ENCODE measurements at places on chromosomes 13 and 19.

DNA sequence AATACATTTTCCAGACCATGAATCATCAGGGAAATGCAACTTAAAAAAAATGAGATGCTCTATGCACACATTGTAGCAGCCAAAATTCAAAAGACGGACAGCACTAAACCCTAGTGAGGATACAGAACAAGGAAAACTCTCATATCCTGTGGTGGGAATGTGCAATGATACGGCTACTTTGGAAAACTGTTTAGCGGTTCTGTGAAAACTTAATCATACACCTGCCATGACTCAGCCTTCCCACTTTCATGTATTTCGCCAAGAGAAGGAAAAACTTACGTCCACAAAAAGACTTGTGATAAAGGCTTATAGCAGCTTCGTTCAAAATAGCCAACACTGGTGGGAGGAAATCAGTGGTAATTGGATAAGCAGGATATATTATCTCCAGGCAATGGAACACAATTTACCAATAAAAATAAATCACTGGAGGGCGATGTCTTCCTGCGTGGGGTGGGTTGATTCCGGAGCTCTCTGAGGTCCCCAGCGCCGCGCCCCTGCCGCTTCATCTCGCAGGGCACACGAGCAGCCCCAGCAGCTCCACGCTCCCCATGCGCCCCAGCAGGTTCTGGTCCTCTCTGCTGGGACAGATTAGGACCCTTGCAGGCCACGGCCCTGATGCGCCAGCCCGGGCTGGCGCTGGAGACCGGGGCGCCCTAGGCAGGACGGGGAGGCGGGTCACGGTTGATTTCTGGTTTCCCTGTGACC lies 97.2 kb upstream of the ARHGEF7 start:
- no peak for DNase-seq

- no peak for DNase-seq
Observed at GRCh38 chr13:30882996-30883766, 22.9 kb upstream of the MEDAG start.

- no peak for DNase-seq
Observed at GRCh38 chr13:103539265-103539664, 473.0 kb upstream of the SLC10A2 start.

DNA sequence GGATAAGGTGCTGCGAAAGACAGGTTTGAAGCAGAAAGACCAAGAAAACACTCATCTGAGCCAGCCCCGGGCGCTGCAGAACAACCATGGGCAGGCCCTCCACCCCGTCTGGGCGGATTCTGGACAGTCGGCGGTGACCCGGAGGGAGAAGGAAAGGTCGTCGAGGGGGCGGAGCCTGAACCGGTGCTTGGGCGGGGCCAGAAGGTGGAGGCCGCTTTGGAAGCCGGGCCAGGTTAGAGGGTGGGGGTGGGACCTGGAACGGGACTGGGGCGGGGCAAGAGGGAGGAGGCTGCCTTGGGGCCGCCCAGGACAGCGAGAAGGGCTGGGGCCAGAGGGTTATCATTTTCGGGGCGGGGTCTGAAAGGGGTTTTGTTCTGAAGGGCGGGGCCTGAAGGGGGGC lies 5.0 kb upstream of the ZNF765 start:
- no peak for DNase-seq

GRCh38 chr13:28161370-28161769 lies 23.0 kb downstream of the PAN3 start:
- DNase-seq, result no peak

Measured in cortex of kidney (tissue), 1 donor.